ENCODE measurements at places on chromosomes 4 and X.

- no peak for DNase-seq
Observed at GRCh38 chr4:69025191-69025998, 70.9 kb upstream of the UGT2B7 start.

DNA sequence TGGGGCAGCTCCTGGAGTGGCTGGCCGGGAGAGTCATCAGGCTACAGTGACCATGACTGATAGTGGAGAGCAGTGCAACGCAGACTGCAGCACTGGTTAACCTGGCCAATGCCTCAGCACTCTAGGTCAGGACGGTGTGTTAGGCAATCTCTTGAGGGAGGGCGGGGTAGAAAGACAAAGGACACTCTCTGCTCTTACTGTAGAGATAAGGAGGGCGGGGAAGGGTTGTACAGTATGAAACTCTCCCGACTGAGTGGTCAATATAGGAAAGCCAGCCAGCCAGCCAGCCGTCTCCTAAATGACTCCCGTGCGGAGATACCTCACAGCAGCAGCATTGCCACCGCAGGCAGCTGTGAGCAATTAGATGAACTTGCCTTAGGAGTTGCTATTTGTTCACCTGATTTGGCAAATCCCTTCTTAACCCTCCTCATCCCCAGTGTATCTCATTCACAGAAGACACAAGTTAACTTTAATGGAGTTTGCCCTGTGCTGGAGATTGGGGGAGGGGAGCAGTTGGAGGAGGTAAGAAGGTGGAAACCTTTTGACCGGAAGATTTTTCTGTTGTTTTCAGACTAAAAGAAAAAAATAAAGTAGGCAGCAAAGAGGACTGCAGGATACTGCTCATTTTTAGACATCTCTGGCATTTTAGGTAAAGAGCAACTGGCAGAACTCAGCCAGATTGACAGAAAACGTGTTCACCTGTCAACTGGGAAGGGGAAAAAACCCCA is 330.5 kb downstream of the HNRNPD start:
- no peak for DNase-seq

- no peak for DNase-seq
Observed at GRCh38 chr4:152072001-152072485, 311.2 kb upstream of the GATB start.

DNA sequence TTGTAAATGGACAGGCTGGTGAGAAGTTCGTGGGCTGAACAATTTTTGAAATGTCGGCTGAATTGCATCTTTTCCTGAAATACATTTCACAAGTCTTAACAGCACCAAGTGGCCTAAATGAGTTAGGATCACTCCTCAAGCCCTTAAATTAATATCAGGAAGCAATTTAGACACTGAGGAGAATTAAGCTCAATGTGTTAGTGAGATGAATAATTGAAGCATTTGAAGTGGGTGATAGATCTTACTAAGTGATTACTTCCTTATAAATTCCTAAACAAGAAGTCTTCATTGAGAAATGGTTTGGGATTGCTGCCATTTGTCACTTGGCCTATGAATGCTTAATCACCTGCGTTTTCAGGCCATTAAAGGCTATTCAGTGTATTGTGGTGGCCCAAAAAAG is 116.8 kb downstream of the NAA11 start:
- DNase-seq, result no peak

- DNase-seq, result no peak
Observed at GRCh38 chrX:97482666-97483300, 599.1 kb downstream of the RPA4 start.

All from hindlimb muscle (tissue), 1 donor.